ENCODE measurements at places on chromosomes 1 and 21.
A peak's percentile ranks its signal among the peaks of the same experiment; 100 is the strongest.

DNA sequence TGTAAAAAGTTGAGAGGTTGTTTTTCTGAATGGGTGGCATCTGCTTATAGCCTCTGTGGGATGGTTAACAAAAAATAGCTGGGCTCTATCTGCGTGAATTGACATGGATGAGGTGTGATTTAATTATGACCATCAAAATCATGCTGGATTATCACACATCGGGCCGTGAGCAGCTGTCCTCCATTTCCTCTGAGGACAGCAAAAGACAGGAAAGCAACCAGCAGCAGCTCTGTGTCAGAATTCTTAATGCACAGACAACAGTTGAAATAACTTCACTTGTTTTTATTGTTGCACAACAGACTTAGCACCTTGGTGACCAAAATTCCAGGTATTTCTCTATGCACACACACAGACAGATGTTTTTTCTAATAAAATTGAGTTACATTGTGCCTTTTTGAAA is 54.5 kb upstream of the LAPTM5 start:
- no peak for DNase-seq

DNA sequence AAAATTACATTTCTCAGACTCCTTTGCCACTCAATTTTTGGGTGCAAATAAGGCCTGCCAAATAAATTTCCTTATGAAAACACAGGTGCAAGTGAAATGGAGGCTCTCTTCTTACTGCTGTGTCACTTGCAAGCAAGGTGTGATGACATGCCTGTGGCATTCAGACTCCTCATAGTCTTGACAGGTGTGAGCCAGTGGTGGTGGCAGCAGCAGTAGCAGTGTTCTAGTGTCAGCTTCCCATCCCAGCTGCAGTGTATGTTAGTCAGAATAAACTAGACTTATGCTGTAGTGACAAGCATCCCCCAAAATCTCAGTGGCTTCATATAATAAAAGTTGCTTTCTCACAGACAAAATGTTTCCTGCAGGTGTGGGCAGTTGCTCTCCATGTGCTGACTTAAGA is 3.8 kb upstream of the EEIG2 start:
- DNase-seq: no peak

DNA sequence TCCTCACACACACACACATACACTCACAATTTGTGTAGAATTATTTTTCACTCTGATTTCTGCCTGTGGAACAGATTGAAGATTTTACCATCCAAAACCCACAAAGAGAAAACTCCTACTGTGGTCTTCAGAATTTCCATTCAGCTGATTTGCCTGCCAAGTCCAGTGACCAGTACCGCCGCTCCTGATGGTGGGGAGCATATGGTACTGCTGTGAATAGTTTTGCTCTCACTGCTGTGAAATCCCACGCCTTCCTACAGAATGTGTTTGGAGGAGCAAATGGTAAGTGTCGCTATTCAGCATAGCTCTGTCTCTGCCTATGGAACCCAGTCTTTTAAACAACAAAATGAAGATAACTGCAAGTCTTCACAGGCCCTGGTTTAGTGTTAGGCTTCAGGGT is 629.5 kb downstream of the LMO4 start:
- DNase-seq: no peak

DNA sequence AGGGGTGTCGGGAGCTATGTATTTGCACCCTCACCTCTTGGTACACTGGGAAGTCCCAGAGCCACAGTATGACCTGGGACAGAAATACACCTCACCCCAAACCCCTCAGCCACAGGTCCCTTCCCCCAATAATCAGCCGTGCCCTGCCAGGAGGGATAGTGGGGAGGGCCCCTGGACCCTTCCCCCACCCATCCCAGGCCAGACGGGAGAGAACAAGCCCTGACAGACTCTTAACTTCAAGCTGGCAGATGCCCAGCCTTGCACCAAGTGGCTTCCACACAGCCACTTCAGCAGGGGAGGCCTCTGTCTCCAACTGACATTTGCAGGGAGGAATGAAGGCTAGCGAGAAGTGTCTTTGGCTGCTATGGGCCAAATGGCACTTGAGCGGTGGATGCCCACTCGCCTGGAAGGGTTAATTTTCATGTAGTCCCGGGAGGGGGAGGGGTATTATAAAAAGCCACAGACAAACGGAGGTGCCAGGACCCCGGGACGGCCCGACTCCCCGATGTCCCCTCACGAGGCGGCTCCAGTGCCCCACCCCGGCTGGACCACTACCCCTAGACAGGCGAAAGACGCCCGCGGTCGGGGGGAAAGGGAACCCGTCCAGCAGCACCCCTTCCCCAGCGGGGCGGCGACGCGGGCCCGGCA is 495 bp downstream of the SYNC start:
- peak; percentile 23 for DNase-seq
